Heart right ventricle (tissue), 16 donors: ENCODE measurements at places on chromosomes 11 and 22. TPM values are rescaled to one million over a fixed set of nuclear protein-coding genes. Genes with fewer than 3 reads are reported as not detected.

DNA sequence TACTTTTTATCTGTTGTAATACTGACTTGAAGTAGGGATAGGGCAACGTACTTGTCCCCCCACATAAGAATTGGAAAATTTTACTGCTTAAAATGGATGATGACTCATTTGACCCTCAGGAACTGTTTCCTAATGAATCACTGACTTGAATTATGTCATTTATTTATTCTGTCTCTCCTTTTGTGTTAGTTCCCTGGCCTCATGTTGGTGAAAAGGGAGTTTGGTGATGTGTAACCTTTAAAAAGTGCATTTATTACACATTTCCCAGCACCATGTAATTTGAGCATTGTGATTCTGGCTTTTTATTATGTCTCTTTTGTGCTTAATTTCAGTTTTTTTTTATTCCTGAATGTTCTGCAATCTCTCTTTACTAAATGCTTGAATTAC lies 20.3 kb upstream of the PGM2L1 start:
- peaks cover 10% of the 10 kb centered on the region for H3K4me1 ChIP-seq
- H3K27me3 ChIP-seq: no peaks in the 10 kb centered on the region

- H3K4me1 ChIP-seq: no peaks in the 10 kb centered on the region
- H3K36me3 ChIP-seq: no peaks in the 10 kb centered on the region
- no peak overlapping the region for H3K4me3 ChIP-seq
- no peak overlapping the region for H3K27ac ChIP-seq
- no peak for DNase-seq
- no peaks in the 10 kb centered on the region for H3K27me3 ChIP-seq
Observed at GRCh38 chr11:12569499-12570425, 104.5 kb upstream of the TEAD1 start.

- DNase-seq: no peak
Observed at GRCh38 chr11:47111318-47111804, 65.3 kb downstream of the ARFGAP2 start.

DNA sequence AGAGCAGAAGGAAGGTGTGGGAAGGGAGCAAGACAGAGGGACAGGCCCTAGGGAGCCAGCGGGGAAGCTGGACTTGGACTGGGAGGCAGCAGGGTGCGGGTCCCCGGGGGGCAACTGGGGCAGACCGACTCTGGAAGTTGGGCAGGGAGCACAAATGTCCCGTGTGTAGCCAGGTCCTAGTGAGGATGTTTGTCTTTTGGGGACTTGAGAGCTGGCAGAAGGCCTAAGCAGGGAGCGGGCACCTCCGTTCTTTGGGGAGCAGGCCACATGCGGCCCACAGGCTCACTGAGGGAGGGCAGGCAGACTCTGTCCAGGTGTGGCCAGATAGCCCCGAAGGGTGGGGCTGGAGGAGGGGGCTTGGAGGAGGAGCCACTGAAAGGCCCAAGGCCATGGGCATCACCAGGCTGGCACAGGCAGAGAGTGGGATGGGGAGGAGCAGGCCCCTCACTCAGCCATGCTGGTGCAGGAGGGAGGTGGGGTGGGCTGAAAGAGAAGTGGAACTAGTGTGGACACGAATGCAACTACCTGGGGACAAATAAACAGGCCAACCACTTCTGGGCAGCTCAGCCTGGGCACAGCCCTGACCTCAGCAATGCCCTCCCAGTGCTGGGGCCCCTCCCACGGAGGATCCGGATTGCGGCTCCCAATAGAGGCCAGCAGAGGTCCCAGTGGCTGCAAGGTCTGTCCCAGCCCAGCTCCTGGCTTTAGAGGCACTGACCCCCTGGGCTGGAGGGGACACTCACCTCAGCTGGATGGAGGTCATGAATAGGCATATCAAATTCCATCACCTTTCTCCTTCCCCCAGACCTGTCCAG lies 1.3 kb upstream of the SCARF2 start:
- peaks cover 8% of the 10 kb centered on the region for H3K36me3 ChIP-seq
- DNase-seq: no peak
- peak overlapping the region; percentile 79 for H3K4me3 ChIP-seq
- H3K27me3 ChIP-seq: peaks cover 14% of the 10 kb centered on the region
- H3K4me1 ChIP-seq: peaks cover 20% of the 10 kb centered on the region

DNA sequence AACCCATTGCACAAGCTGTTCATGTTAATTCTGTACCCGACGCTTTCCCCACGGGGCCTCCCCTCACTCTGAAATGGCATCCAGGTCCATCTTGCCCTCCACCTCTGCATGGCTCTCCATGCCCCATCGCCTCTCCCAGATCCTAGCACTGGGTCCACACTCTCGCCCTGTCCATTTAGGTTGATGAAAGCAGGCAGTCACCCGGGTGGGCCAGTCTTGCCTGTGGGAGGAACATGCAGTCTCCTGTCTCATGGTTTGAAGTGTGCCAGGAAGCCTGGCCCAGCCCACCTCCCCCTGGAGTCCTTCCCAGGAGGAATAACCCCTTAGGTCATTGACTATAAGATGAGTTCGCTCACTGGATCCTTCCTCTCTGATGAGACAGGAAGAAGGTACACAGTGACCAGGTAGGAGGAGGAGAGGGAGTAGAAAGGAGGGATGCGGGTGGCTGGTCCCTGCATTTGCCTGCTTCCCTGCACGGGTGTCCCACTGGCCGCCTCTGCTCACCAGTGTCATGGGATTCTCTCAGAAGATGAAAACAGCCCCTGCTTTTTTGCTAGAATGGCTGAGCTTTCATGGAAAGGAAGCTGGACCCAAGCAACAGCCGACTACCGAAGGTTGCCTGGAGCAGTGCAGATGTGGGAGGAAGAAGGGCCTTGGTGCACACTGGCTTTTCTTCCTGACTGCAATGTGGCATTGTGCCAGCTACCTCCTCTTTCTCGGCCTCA lies 6.8 kb downstream of the TMEM121B start:
- H3K27me3 ChIP-seq: no peaks in the 10 kb centered on the region
- H3K4me3 ChIP-seq: no peak overlapping the region
- DNase-seq: no peak
- H3K36me3 ChIP-seq: no peaks in the 10 kb centered on the region
- H3K4me1 ChIP-seq: peaks cover 9% of the 10 kb centered on the region

- no peak overlapping the region for H3K4me3 ChIP-seq
- no peaks in the 10 kb centered on the region for H3K36me3 ChIP-seq
- peaks cover 8% of the 10 kb centered on the region for H3K4me1 ChIP-seq
- no peak overlapping the region for H3K27ac ChIP-seq
- no peaks in the 10 kb centered on the region for H3K27me3 ChIP-seq
- no peak for DNase-seq
Observed at GRCh38 chr11:94185416-94186084, 56.9 kb downstream of the PANX1 start.

GRCh38 chr11:114401311-114401710 lies 845 bp downstream of the RBM7 start:
- no peak for DNase-seq
- peak overlapping the region; percentile 99 for H3K27ac ChIP-seq
- H3K36me3 ChIP-seq: peaks cover 39% of the 10 kb centered on the region
- peaks cover 75% of the 10 kb centered on the region for H3K4me1 ChIP-seq
- peak overlapping the region; percentile 66 for H3K4me3 ChIP-seq

DNA sequence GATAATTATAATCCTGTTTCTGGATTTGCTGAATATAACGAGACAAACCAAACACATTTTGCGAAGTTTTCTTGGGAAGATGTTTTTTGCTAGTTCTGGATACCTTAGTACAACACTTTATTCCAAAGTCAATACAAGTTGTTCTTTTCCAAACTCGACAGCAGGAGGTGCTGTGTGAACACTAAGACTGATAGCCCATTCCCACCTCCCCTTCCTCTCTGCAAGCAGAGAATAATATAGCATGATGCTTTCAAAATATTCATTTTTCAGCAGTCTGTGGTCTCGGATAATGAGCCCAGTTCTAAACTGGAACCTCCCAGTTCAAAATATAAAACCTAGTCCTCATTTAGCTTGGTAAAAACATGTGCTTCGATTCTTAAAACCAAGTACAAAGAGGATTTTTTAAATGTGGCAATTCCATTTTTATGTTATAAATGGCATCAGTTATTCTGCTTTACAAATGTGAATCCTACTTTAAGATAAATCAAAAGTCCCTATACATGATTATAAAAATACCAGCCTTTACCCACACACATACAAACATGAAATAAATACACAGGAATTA lies 129.1 kb downstream of the DCDC1 start:
- no peak overlapping the region for H3K27ac ChIP-seq
- H3K4me3 ChIP-seq: no peak overlapping the region
- no peaks in the 10 kb centered on the region for H3K27me3 ChIP-seq
- H3K4me1 ChIP-seq: no peaks in the 10 kb centered on the region
- H3K36me3 ChIP-seq: no peaks in the 10 kb centered on the region

- no peaks in the 10 kb centered on the region for H3K27me3 ChIP-seq
- no peak overlapping the region for H3K4me3 ChIP-seq
- H3K36me3 ChIP-seq: no peaks in the 10 kb centered on the region
- H3K27ac ChIP-seq: no peak overlapping the region
- H3K4me1 ChIP-seq: no peaks in the 10 kb centered on the region
Observed at GRCh38 chr11:23519194-23519593, 658.9 kb upstream of the CCDC179 start.

- DNase-seq: peak; percentile 25
- no peaks in the 10 kb centered on the region for H3K27me3 ChIP-seq
- peaks cover 35% of the 10 kb centered on the region for H3K4me1 ChIP-seq
- peaks cover 5% of the 10 kb centered on the region for H3K36me3 ChIP-seq
- peak overlapping the region; percentile 79 for H3K4me3 ChIP-seq
Observed at GRCh38 chr11:119100994-119101758, 477 bp downstream of the DPAGT1 start.

DNA sequence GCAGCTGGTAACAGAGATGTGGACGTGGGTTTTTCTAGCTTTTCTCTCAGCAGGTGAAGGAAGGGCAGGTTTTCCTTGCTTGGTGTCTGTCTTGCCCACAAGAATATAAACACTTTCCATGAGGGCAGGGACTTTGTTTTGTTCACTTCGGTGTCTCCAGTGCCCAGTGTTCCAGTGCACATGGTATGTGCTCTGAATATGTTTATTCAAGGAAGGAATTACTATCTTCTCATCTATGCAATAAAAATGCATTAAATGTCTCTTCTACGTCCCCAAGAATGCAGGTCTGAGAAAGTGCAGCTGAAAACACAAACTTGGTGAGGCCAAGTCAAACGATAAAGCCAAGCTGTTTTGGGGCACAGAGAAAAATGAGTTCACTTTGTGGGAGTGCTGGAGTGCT lies 56.3 kb upstream of the PLET1 start:
- H3K27ac ChIP-seq: no peak overlapping the region
- H3K4me3 ChIP-seq: no peak overlapping the region
- DNase-seq: no peak

- no peak overlapping the region for H3K4me3 ChIP-seq
- peaks cover 11% of the 10 kb centered on the region for H3K36me3 ChIP-seq
- H3K4me1 ChIP-seq: peaks cover 32% of the 10 kb centered on the region
- no peak overlapping the region for H3K27ac ChIP-seq
Observed at GRCh38 chr11:17075506-17075905, 2.0 kb downstream of the RPS13 start.

GRCh38 chr11:74673693-74674360 lies 57.4 kb downstream of the CHRDL2 start:
- no peaks in the 10 kb centered on the region for H3K36me3 ChIP-seq
- peak overlapping the region; percentile 80 for H3K27ac ChIP-seq
- H3K4me1 ChIP-seq: peaks cover 9% of the 10 kb centered on the region
- no peak overlapping the region for H3K4me3 ChIP-seq

GRCh38 chr11:66883016-66883965 lies 26.4 kb downstream of the LRFN4 start:
- H3K4me1 ChIP-seq: peaks cover 8% of the 10 kb centered on the region
- H3K27me3 ChIP-seq: no peaks in the 10 kb centered on the region
- H3K4me3 ChIP-seq: no peak overlapping the region
- peak; percentile 65 for DNase-seq

DNA sequence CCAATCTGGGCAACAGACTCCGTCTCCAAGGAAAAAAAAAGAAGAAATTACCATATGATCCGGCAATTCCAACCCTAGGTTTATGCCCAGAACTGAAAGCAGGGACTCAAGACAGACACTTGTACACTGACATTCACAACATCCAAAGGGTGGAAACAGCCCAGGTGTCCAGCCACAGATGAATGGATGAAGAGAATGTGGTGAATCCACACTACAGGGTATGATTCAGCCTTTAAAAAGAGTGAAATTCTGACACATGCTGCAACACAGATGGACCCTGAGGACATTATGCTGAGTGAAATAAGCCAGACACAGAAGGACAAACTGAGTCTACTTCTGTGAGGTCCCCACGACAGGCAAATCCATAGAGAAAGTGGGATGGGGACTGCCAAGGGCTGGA lies 43.9 kb downstream of the SGSM3 start:
- no peak for DNase-seq
- H3K4me3 ChIP-seq: no peak overlapping the region
- H3K27me3 ChIP-seq: no peaks in the 10 kb centered on the region
- peaks cover 4% of the 10 kb centered on the region for H3K4me1 ChIP-seq
- no peak overlapping the region for H3K27ac ChIP-seq

GRCh38 chr11:109040303-109040702 lies 375.4 kb downstream of the DDX10 start:
- no peaks in the 10 kb centered on the region for H3K36me3 ChIP-seq
- H3K27me3 ChIP-seq: no peaks in the 10 kb centered on the region
- no peak overlapping the region for H3K4me3 ChIP-seq

DNA sequence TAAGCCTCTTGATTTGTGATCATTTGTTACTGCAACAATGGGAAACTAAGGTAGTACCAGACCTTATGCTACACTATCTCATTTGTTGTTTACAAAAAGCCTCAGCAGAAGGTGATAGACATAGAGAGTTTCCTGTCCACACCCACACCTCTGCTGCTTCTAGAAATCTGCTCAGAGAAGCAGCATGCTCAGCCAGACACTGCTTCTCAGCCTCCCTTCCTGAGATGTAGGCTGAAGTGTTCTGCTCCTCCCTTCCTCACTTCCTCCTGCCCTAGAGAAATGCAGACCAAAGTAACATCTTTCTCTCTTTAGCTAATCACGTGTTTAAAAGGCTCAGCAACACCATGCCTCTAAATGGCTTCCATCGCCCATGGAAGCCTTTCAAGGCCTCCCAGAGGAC lies 88.4 kb downstream of the SLC1A2 start:
- H3K27me3 ChIP-seq: no peaks in the 10 kb centered on the region
- no peak for DNase-seq
- peaks cover 39% of the 10 kb centered on the region for H3K4me1 ChIP-seq
- H3K27ac ChIP-seq: no peak overlapping the region

Gene VSTM5
- not detected for total RNA-seq

Gene IMMP1L
- total RNA-seq: 29.6 TPM

Gene NELL1
- total RNA-seq: not detected

Gene RBFOX2
- total RNA-seq: 97.0 TPM

Gene ASRGL1
- total RNA-seq: 1.5 TPM

Gene TPCN2
- 6.3 TPM for total RNA-seq

Gene OR2AT4
- not detected for total RNA-seq

Gene NCF4
- 5.6 TPM for total RNA-seq

Gene JAML
- total RNA-seq: 19.5 TPM

Gene CDC45
- total RNA-seq: 0.61 TPM

Gene FOLR3
- total RNA-seq: not detected
